ENCODE measurements at places on chromosomes 2 and 18. TPM values are rescaled to one million over a fixed set of nuclear protein-coding genes. Genes with fewer than 3 reads are reported as not detected.

KCNJ13 gene
- not detected for polyA plus RNA-seq

YPEL5 gene
- 116 TPM for polyA plus RNA-seq

NOSTRIN gene
- not detected for polyA plus RNA-seq

HRH4 gene
- 0.01 TPM for polyA plus RNA-seq

SCYGR4 gene
- not detected for polyA plus RNA-seq

PDE11A gene
- 0.24 TPM for polyA plus RNA-seq

ASXL2 gene
- 12.5 TPM for polyA plus RNA-seq

GKN1 gene
- polyA plus RNA-seq, result not detected

TNFAIP6 gene
- 16.6 TPM for polyA plus RNA-seq

DYNAP gene
- not detected for polyA plus RNA-seq

CYP26B1 gene
- polyA plus RNA-seq, result 0.04 TPM

CABYR gene
- 9.9 TPM for polyA plus RNA-seq

DNA sequence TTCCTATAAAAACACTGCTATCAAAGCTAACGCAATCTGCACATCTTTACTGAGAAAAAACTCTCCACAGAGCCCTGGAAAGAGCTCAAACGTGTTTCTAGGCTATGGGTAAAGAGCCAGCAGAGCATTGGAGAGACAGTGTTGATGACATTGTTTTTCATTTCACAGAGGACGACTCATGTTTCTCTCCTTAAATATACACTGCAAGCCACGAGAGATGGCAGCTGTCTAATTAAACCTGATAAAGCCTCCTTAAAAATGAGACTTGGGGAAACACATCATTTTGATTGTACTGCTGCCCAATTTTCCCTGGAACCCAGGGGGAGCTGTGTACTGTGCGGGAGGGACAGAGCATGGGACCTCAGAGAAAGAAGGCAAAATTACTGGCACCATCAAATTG, 294.3 kb upstream of the SETBP1 start:
- DNase-seq, result no peak

DNA sequence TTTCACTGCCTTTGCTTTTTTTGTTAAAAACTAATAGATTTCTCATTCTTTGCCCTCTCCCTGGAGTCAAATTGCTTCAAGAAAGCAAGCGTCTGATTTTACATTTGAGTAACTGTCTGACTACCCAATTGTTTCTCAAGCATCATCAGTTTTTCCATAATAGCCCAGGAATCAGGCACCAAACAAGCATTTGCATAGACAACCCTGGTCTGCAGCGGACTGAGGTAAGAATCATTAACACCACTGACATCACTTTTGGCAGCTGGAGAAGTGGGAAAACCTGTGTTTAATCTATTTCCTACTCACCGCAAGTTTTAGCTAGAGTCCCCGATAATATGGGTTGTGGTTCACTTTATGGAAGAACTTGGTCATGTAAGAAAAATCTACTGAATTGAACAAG, 55.7 kb downstream of the IRS1 start:
- no peak for DNase-seq

DNA sequence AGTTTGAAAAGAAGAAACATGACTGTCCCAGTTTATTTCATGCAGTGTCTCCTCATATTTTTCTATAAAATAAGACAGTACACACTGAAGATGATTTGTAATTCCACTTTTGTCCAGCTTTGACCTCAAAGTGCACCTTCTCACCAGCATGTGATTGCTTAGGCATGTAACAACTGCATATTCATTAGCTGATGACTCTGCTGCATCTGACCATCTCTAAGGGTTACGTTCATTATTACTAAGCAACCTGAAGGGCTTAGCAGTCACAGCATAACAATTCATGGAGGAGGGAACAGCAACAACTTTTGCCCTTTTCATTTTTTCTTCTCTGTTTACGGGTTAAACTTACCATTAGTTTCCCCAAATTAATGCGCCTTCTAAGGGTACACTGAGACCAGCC, 330.6 kb upstream of the PIK3C3 start:
- no peak for DNase-seq

DNA sequence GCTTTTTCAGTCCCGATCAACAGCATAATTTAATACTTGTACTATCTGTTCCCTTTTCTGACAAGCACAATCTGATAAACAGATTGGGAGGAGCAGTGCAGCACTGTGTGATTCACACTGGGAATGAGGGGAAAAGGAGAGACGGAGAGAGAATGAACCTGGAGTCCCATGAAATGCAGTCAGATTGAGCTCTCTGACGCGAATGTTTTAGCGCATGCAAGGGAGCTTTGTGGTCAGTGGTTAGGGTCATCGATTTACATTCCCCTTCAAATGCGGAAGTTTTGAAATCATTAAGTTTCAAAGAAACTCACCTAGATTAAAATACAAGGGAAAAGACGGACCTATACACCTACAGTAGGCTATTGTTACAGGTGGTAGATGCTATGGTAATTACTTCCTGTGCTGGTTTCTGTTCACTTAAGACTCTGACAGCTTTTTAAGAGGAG, 99.6 kb downstream of the KCTD1 start:
- no peak for DNase-seq

GRCh38 chr2:171066110-171066509, 94.6 kb downstream of the TLK1 start:
- no peak for DNase-seq

- DNase-seq, result no peak
Measured at GRCh38 chr18:78159397-78159796, 820.2 kb upstream of the SALL3 start.

DNA sequence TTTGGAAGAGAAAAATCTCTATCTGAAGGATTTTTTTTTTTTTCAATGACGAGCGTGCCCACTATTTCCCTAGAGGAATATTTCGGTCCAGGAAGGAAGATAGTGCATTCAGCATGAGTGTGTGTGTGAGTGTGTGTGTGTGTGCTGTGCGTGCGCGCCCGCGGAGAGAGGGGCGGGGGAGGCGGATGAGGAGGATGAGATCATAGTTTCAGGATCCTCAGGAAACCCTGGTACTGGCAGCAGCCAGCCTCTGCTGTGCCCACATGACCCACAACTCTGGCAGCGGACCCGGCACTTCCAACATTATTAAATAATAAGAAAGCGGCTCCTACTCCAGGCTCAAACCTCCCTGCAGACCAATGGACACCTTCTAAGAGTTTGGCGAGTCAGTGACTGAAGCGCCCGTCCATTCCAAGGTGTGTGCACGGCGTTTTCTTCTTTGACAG, 217.0 kb upstream of the DTNA start:
- DNase-seq, result no peak

GRCh38 chr2:212711856-212712255, 173.3 kb upstream of the ERBB4 start:
- peak; percentile 68 for DNase-seq

DNA sequence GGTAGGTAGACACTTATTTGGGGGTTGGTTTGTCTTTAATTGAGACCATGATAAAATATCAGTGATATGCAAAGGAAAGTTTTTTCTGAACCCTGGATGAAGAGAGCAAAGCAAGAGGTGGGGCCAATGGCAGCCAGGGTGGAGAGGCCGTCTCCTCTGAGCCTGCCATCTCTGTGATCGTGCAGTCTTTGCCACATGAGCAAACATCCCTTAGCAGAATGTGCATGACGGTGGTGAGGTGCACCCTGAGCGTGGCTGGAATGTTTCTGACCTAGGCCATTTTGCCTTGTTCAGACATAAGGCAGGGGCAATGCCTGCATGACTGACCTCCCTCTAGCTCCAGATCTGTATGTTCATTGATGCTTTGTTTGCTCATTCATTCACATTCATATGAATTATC, 6.0 kb downstream of the NCK2 start:
- no peak for DNase-seq

GRCh38 chr2:61493523-61493942, 22.6 kb upstream of the USP34 start:
- DNase-seq, result no peak

- no peak for DNase-seq
Measured at GRCh38 chr18:74942319-74942910, 266.5 kb downstream of the PTGR3 start.

DNA sequence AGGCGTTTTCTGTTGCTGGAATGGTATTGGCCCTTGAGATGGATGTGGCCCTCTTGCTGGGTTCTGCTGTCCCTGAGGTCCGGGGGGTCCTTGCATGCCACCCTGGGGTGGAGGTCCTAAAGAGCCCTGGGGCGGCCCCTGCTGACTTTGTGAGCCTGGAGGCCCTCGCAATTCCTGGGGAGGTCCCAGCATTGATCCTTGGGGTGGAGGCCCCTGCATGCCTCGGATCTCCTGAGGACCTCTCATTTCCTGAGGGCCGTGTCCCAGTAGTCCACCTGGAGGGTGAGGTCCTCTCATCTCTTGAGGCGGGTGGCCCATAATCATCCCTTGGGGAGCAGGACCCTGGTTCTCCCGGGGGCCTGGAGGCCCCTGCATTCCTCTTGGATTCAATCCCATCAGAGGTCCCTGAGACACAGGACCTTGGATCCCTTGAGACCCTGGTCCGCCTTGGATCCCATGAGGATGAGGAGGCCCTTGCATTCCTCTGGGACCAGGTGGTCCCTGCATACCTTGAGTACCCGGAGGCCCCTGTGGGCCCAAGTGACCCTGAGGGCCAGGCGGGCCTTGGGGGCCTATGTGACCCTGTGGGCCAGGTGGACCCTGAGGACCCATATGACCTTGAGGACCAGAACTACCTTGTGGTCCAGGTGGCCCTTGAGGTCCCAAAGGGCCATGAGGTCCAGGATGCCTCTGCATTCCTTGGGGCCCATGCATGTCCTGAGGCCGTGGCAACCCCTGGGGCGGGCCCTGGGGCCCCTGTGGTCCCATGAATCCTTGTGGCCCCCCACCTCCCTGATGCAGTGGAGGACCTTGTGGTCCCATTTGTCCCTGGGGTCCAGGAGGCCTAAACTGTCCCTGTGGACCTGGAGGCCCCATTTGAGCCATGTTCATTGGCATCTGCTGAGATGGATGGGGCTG, 18.3 kb downstream of the SFT2D3 start:
- no peak for DNase-seq

DNA sequence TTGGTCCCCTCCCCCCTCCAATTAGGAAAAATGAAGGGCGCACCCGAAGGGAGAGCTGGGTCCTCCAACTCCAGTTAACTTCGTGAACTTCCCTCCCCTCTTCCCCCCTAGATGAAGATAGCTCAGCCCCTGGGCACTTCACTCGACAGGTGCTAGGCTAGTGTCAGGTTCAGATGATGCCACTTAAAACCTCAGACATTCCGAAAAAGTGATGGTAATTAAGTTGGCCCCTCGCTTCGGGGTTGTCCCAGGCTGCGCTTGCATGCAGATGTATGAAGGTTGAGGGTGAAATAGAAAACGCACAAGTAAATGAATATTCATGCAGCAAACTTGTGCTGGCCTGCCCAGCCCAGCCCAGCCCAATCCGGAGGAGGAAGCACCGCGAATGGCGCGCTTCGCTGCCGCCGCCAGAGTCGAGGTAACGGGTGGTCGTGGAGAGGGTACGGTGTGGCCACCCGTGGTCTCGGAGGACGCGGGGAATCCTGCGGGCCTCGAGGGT, 3.0 kb upstream of the GBX2 start:
- DNase-seq, result no peak
